ENCODE measurements at places on chromosomes 5 and 9.

GRCh38 chr9:23823986-23824829 is 1.8 kb downstream of the ELAVL2 start:
- no peak for DNase-seq

DNA sequence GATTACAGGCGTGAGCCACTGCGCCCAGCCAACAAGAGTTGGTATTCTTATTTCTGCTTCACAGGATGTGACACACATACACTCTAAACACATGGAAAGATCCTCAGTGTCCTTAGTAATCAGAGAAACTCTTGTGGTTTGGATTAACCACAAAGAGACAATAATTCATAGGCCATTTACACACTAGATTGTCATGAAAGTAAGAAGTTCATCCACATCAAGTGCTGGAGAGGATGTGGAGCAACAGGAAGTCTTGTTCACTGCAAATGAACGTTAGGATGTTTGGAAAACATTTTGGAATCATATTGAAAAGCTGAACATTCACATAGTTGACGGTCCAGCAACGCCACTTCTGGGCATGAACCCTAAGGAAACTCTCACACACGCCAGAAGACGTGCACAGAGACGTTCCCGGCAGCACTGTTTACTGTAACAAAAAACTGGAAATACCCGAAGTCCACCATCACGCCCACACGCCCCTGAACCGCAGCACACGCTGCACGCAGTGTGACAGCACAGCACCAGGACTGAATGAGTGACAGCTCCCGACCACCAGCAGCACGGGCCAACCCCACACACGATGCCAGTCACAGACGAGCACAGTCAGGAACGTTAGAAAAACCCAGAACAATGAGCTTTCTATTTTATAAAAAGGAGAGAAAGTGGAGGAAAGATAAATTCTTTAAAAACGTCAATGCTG is 87.6 kb downstream of the COL23A1 start:
- DNase-seq, result no peak

DNA sequence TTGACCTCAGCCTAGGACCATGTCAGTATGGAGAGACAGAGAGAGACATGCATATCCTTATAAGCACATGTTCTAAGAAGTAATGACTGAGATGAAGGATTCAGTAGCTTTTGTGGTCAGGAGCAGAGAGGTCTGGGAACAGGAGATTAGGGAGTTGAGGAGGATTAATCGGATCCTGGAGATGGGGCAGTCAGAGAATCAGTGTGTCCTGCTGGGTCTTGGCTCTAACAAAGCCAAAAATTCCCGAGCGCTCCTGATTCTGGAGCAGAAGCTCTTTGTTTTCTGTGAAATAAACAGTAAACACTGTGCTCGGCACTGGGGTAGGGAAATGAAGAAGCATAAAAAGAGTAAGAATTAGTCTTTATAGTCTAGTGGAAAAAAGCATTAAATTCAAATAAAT is 520.0 kb upstream of the CLINT1 start:
- no peak for DNase-seq

GRCh38 chr9:94812343-94812742 is 85.8 kb downstream of the AOPEP start:
- no peak for DNase-seq

DNA sequence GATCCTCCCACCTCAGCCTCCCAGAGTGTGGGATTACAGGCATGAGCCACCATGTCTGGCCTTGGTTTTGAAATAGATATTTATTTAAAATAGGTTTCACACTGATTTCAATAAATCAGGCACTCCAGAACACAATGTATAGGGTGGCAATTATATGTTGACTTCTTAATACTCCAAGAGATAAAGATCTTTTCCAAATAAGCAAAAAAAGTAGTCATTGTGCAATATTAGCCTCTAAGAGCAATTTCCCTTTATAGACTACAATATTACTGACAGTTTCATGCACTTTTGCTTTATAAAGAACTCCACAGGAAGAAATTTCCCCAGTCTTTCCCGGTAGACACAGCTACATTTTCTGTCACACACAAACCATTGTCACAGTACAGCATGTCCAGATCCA is 23.4 kb upstream of the RUFY1 start:
- no peak for DNase-seq

DNA sequence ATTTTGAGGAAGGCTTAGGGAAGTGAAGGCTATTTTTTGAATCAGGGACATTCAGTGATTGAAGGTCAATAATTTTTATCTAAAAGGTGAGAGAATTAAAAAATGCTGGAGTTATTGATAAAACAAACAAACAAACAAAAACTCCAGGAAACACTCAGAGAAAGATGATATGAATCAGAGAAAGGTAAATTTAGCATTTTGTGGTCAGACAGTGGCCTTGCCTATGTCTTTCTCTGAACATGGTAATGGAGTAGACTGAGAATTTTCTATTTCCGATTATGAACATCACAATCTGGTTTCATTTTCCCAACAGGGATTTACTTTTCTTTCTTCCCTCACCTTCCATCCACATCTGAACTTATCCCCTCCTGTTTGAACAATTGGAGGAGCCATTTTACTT is 353.6 kb upstream of the RIOK2 start:
- no peak for DNase-seq

DNA sequence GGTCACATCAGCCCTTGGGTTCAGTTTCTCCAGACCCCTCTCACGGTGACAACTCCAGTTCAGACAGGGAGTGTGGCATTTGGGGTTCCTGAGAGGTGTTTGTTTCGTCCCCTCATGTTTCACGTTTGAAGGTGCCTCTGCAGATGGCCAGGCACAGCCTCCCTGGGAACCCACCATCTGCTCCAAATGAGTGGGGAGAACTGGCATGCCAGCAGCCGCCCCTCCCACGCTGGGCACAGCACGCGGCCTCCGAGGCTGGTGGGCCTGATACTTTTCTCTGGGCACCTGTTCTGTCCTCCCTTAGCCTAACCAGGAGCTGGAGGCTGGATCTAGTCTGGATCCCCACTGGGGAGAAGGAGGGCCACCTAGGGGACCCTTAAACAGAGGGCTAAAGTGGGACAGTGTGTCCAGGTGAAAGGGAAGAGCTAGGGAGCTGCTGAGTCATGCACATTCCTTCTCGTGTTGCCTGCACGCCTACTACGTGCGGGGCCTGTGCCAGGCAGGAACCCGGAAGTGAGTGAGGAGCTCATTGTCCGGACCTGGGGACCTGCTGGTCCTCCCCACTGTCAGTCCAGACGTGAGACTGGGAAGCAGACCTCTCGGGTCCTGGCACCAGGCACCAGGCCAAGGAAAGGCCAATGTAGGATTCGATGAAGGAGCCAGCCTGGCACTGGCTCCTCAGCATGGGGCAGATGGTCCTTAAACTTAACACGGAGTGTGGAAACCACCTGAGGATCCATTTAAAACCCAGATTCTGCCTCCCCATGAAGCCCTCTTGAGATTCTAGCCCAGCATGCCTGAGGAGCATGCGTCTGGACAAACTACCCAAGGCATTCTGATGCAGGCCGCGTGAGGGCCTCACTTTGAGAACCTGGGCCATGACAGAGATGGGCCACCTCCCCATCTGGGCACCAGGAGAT is 11.7 kb downstream of the DNM1 start:
- DNase-seq, result no peak

DNA sequence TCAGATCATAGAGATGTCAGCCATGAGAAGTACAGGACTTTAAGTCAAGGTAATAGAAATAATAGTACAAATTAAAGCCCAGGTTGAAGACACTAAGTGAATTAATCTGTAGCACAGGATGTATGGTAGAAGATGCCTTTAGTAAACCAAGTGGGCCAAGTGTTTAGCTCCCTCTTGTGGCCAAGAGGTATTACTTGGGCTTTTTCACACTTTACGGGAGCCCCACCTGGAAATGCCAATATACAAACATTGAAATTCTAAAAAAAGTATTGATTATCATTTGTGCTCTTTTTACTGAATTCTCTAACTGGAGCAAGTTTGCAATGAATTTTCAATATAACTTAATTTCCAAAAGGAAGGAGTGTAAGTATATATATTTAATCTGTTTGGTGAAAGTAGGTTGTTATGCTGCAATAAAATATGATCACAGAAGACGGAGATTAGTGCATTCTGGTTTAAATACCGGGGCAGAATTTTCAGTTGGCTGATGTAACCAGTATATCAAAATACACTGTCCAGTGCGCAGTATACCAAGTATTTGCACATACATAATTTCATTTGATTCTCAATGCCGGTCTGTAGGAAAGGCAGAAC is 84.7 kb downstream of the PARP8 start:
- DNase-seq, result no peak

DNA sequence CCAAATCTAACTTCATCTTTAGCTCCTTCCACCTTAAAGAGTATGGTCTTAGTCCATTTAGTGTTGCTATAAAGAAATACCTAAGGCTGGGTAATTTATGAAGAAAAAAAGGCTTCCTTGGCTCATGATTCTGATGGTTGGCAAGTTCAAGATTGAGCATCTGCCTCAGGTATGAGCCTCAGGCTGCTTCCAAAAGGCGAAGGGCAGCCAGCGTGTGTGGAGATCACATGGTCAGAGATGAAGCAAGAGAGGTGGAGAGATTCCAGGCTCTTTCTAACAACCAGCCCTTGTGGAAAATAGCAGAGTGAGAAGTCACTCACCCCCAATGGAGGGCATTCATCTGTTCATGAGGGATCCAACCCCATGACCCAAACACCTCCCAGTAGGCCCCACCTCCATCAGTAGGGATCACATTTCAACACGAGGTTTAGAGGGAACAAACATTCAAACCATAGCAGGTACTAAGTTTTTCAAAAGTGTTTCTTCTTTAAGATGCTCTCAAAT is 225.9 kb downstream of the SGCD start:
- no peak for DNase-seq

GRCh38 chr9:132630116-132630515 is 39.7 kb downstream of the DDX31 start:
- DNase-seq, result no peak

DNA sequence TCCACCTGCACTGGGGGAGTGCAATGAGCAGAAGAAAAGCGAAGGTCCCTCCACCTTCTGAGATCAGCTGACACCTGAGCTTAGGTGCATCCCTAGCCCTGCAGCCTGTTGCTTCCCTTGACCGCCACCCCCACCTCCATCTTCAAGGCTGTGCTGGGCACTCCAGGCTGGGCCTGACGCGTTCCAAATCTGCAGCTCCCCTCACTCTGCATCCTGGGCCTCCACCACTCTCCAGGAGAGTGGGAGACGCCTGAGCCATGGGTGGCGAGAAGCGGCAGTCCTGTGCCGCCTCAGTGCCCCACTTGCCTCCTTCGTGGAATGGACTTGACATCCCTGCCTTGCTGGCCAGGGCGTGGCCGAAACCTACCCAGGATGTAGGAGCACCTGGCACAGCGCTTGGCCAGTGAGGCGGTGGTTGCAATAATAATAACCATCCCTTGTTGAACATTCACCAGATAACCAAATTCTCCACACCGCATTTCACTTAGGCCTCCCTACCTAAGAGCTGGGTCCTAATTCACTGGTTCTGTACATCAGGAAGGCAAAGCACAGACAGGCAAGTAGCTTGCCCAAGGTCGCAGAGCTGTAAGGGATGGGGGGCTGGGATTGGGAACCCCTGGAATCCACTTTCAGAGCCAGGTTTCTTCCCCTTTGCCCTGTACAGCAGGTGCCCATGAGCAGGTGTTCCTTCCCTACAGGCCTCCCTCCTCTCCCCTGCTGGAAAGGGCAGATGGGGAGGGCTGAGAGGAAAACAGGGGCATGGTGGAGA is 11.7 kb downstream of the B4GALT7 start:
- DNase-seq, result no peak

GRCh38 chr9:102101723-102102122 is 363.3 kb upstream of the GRIN3A start:
- no peak for DNase-seq

DNA sequence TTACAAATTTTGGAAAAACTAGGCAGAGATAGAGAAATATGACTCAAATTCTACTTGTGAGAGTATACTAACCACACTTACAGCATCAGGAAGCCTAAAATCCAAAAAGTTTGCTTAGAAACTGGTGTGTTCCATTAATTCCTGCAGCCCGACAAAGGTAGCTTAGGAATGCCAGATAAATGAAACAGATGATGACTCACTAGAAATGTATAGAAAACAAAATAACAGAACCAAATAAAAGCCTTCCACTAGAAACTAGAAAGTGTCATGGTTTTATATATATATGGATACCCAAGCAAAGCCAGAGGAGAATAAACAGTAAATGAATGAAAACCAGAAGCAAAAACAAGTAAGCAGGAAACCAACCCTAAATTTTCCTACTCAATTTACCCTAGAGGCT is 272.2 kb upstream of the PRDM9 start:
- no peak for DNase-seq

GRCh38 chr5:29845206-29845605 is 1348.3 kb upstream of the CDH6 start:
- no peak for DNase-seq

- no peak for DNase-seq
Observed at GRCh38 chr5:130282049-130282448, 377.8 kb downstream of the CHSY3 start.

DNA sequence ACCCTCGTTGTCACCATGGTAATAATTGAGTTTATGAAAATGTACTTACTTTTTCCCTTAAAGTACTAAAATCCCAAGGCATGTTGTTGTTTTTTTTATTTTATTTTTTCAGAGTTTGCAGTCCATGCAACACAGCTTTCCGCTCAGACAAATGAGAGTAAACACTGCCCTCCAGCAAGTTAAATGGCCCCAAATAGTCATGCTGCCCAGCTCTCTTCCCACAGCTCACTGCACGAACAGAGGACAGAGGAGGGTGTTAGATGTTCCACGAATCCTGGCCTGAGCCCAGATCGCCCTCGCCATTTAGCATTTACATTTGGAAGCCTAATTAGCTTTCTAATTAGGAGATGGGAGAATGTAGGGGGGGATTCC is 1.9 kb downstream of the NIM1K start:
- DNase-seq, result no peak

DNA sequence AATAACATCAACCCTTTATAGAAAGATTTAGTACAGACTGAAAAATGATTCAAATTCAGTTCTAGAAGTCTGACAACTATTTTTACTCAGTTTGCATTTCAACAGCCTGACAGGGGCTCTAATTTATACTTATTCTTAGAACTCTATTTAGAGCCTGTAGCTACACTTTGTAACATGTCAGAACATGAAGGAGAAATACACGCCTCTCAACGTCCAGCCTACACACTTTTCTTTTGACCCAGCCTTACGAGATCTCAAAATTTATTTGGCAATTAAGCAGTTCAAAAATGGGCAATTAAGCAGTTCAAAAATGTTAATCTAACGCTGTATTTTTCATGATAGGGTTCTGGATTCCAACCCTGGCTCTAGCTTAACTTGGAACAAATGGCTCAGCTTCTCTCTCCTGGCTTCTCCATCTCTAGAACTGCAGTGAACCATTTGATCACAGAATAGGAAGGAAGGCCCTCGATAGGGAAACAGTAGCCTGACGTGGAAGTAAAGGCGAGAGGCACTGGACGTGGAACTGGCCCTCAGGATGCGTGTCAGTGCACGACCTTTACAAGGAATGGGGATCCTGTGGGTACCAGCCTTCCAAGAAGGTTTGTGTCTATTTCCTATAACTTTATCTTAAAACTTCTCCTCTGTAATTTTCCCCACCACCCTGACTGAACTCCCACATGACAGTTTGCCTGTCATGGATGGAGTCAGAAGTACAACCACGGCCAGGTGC is 66.4 kb downstream of the PRRT1B start:
- DNase-seq, result no peak

Data from NCI-H1436 treated with DMSO at 0.1 percent for 48 hours (cell line).